ENCODE measurements at places on chromosomes 6 and 20.

DNA sequence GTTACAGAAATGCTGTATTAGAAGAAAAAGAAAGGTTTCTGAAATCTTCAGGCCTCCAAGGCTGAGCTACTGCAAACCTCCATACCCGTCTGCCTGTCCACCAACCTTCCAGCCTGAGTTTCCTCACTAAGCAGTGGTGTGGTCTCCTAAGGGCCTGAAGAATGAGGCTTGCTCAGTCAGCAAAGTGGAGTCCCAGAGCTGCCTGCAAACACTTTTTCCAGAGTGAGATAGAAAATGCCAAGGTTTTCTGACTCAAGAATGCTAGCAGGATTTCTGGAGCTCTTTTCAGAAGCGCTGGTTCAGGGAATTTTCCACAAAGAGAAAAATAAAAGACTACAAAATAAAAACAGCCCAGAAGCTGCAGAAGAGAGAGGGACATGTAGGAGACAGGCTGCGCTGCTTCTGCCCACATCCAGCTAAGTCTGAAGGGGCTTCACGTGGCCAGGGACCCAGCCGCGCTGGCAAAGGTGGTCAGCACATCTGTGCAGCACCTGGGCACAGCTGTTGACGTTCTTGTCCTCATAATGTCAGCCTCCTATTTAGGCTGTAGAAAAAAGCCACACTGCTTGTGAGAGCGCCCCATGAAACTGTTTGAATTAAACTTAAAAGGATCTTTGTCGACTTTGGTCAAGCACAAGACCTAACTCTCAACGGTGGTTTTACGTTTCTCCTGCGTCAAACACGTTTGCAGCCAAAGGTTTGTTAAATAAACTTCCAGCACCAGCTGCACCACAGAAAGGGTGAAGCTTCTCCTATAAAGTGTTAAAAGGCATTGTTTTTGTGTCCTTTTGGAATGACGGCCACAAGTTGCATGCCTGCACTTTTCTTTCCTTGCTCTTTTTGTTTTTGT is 209.0 kb downstream of the THBS2 start:
- no peak for DNase-seq

DNA sequence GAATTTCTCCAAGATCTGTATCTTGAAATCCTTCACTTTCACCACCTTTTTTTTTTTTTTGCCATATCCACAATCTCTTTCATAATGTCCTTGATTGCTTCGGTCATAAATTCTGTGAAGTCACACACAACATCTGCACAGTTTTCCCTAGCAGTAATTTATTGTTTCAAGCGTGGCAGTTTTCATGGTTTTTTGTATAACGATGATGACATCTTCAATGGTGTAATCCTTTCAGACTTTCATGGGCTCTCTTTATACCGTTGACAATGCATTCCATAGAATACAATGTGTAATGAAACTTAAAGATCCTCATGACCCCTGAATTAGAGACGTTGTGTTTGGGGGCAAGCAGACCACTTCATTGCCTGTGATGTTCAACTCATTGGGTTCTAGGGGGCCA is 693.1 kb downstream of the PTPRT start:
- no peak for DNase-seq

GRCh38 chr6:127737009-127737486 is 160.1 kb downstream of the C6orf58 start:
- DNase-seq, result peak; percentile 25

GRCh38 chr6:39041072-39041471 is 7.5 kb upstream of the GLP1R start:
- no peak for DNase-seq

- DNase-seq, result no peak
These were observed 64.1 kb upstream of the ZNF217 start for GRCh38 chr20:53657732-53658131.

DNA sequence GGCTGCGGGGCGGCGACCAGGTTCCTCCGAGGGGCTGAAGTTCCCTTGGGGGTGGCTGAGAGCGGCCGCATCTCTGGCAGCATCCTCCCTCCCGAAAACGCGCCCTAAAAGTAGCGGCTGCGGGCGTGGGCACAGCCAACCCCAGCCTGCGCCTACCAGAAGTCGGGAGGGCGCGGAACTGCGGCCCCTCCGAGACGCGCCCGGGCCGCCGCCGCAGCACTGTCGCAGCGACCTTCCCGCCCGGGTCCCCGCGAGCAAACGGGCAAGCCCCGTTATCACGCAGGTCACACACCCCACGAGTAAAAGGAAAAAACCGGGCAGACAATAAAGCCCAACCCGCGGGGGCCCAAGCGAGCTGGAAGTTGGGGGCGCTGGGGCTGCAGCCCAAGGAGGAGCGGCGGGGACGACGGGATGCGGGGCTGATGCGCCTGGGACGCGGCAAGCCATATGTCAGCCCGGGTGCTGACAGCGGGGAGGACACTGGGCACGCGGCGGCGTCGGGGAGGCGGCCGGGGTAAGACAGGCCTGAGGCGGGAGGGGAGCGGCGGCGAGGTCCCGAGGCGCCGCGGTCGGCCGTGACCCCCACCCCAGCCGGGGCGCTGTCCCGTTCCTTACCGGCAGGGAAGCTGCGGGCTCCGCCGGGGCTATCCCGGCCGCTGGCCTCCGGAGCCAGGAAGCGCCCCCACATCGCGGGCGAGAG is 659 bp downstream of the CEP85L start:
- peak; percentile 55 for DNase-seq

DNA sequence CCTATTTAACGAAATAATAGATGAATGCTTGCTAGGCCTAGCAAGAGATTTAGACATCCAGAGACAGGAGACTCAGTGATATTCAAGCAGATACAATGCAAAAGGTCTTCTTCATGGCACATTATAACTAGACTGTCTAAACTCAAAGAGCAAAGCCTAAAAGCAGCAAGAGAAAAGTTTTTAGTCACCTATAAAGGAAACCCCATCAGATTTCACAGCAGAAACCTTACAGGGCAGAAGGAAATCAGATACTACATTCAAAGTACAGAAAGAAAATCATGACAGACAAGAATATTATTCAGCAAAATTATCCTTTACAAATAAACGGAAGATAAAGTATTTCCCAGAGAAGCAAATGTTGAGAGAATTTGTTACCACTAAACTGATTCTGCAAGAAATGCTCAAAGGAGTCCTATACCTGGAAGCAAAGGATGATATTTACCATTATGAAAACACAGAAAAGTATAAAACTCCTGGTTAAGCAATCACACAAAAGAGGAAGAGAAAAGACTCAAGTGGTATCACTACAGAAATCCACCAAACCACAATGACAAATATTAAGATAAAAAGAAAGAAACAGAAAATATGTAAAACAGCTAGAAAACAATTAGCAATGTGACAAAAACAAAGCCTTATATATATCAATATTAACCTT is 333.7 kb downstream of the MEI4 start:
- no peak for DNase-seq

DNA sequence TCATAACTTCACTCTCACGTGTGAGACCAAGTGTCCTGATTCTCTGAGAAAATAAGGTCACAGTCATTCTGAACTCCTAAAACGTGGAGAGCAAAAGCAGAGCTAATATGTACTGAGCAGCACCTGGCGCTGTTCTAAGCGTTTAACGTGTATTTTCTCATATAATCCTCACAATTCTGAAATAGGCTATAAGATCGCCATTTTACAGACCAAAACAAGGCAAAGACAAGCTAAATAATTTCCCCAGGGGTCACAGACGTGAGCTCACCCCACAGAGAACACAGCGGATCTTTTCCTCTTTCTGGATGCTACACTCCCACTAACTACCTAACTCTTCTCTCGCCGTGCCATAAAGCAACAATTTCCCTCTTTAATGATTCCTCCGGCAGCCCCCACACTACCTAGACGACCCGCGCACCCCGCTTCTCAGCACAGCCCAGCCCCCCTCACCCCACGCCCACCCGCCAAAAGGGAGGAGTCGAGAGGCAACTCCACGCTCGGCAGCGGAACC is 636 bp downstream of the SUPT3H start:
- DNase-seq, result peak; percentile 87

- DNase-seq, result no peak
These were observed 39.7 kb upstream of the ASIP start for GRCh38 chr20:34201531-34201930.

- no peak for DNase-seq
These were observed 15.2 kb downstream of the CTCFL start for GRCh38 chr20:57509665-57510237.

DNA sequence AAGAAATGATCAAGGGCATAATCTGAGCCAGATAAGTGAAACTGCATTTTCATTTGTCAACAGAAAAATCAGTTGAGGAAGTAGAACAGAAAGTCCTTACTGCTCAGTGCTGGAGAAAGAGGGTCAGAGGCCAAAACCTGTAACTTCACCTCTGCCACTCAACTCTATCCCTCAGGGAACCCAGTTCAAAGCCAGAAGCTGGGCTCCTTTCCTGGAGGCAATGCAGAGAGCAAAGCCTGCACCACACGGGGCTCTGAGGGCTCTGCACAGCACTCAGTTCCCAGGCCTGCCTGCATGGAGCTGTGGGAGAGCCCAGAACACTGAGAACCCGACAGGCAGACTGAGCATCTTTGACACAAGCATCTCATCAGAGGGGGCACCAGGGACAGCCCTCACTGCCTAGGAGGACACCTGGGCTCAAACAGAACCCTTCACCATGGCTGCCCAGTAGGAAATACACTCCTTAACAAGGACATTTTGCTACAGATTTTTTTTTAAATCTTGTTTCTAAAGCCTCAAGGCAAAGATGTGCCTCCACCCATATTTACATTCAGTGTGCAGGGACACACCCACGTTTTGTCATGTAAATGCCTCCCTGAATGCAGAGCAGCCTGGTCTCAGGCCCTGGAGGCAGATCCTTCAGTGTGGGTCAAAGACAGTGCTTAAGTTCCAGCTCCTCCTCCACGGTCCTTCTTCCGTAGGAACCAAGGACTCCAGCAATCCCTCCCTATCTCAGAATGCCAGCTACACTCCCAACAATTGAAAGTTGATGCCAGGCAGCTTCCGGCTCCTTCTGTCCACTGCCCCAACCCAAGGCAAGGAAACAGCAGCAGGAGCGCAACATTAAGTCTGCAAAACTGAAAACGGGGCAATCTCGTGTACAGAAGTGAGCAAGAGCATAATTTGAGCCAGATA is 6.6 kb downstream of the RNASET2 start:
- no peak for DNase-seq

GRCh38 chr20:25038591-25039015 is 19.3 kb downstream of the ACSS1 start:
- no peak for DNase-seq

GRCh38 chr6:73263570-73263909 is 544 bp upstream of the KHDC1 start:
- no peak for DNase-seq

DNA sequence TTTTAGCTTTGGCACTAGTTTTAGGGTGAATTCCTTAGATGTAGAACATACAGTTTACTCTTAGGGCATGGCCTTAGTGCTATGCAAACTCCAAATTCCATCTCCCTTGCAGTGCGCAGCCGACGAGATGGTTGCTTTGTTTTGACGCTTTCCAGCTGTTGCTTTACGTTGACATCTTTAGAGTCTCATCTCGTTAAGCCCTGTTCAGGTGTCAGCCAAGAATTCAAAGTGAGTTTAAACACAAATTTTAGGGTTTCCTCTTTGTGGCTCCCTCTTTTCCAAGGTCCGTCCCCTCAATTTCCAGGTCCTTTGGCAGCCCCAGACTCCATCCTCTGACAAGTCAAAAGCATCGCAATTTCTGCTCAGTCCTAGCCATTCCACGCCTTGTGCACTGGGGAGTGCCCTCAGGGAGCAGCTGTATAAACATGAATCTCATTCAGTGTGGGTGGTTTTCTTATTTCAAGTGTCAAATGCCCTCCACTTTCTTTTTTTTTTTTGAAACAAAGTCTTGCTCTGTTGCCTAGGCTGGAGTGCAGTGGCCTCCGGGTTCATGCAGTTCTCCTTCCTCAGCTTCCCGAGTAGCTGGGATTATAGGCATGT is 14.1 kb upstream of the MAK start:
- no peak for DNase-seq

DNA sequence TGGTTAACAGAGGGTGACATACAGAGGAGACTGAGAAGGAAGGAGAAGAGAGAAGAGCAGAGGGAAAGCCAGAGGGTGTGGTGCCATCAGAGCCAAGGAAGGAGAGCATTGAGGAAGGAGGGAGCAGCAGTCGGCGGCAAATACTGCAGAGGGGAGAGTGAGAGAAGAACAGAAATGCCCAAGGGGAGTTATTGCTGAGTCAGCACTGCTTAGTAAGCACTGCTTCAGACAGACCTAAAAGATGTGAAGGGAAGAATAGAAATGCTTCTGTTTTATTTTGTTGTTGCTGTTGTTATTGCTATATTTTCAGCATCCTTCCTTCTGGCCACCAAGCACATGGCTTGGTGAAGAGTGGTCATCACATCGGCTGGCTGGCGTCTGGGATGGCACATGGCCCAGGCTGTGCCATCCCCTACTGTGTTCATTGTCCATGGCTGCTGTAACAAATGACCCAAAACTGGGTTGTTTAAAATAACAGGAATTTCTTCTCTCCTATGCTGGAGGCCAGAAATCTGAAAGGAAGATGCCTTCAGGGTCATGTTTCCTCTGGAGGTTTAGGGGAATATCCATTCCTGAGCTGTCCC is 204.1 kb upstream of the CNR1 start:
- DNase-seq, result no peak

GRCh38 chr6:100035873-100036653 is 42.0 kb upstream of the MCHR2 start:
- no peak for DNase-seq

DNA sequence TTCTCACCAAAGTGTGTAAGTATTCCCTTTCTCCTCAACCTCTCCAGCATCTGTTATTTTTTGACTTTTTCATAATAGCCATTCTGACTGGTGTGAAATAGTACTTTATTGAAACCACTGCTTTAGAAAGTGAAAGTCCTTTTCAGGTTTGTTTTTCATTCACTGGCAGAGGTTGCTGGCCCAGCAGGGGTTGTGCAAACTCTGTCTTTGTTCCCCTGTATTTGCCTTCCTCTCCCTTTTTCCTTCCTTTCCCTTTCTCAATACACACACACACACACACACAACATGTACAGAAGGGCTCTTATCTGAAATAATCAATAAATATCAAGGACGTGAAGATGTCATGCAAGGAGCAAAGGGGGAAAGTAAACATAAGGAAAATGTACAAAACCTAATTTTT is 99.8 kb downstream of the LY86 start:
- DNase-seq, result no peak

DNA sequence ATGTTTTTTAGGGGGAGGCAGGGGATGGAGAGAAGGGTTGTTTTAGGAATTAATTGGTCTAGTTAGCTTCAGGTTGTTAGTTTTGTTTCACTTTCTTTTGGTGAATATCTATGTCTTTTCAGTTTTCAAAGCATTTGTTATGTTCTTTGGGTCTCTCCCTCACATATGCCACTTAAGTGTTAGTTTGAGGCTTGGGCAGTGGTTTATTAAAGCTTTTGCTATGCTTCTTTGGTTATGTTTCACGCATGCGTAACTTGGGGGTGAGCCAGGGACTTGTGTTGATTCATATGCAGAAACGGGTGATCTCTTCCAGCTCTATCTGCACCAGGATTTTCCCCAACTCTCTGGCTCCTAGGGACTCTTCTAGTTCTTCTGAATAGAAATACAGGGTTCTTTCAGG is 11.4 kb upstream of the MMS22L start:
- no peak for DNase-seq

GRCh38 chr20:19738951-19739350 is 19.1 kb upstream of the RIN2 start:
- no peak for DNase-seq

GRCh38 chr20:24894488-24894887 is 54.6 kb upstream of the CST7 start:
- DNase-seq, result no peak

- DNase-seq, result no peak
These were observed 164.7 kb downstream of the FOXC1 start for GRCh38 chr6:1774226-1774915.

Measured in activated CD8-positive, alpha-beta memory T cell treated with anti-CD3 and anti-CD28 coated beads, Interleukin-2, amount 50 U/mL, for 4 hours (primary cell).